H9 (cell line): ENCODE measurements at places on chromosomes 7 and 10.

DNA sequence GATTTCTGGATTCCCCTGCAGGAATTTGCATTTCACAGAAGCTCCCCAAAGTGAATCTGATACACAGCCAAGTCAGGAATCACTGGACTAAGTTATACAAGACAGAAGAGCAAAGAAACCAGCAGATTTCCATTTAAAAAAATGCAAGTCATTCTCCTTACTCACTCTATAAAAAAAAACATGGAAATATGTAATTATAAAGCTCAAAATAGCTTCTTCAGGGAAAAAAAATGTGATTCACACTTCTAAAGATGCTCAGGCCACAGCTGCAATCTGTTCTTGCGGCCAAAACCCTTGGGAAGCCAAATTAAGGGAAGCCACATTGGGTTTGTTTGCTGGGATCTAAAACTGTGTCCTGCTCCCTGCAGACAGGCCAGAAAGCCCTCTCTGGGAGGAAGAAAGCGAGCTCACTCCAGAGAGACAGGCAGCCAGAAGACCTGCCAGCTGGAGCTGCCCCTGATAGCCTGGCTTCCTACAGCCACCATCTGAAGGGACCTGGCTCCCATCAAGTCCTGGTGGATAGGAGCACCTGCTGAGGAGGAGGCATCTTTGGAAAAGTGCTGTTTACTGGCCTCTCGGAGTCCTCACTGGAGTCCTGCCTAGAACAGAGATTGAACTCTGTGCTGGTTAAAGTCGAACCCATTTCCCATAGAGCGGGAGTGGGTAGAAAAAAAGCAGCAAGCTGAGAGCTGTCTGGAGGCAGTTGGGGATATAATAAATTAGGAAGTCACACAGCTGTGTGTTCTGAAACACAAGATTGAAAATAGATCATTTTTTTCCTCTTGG lies 359.2 kb upstream of the AOAH start:
- no peaks in the 10 kb centered on the region for H3K27me3 ChIP-seq
- H3K4me3 ChIP-seq, result no peak overlapping the region
- no peaks in the 10 kb centered on the region for H3K36me3 ChIP-seq

DNA sequence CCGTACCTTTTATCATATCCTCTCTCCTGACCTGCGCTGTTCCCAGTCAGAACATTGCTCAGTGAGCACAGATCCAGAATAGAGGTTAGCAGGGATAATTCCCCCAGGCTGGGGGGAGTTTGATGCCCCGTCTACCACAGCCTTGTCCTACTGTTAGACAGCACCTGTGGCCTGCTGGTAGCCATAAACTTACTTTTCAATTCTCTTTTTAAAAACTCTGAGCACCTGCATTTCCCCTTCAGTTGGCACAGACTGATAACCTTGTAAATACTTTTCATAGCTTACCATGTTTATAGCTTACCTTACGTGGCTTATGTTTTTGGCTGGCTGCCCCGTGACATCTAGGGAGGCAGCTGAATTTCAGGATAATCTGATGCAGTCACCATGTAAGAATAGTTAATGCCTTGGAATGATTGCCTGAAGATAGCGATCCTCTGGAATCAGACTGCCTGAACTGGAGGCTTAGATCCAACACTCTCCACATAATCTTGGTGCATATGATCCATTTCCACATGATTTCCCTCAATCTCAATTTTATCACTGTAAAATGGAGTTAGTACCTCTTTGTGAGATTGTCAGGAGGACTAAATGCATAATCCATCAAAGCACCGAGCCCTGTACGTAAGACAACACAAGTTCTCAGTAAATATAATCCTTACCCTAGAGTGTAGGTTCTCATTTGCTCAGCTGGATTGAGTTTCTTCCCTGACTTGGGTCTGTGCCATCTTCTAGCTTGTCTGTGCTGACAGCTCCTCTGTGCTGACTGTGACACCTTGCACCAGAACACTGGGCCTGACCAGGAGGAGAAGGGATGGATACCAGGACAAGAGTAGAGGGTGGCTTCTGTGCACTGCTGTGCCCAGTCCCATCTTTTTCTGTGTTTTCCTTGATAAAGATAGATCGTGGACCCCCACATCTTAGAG lies 111.7 kb upstream of the GJD4 start:
- H3K27ac ChIP-seq, result no peak overlapping the region
- H3K27me3 ChIP-seq, result no peaks in the 10 kb centered on the region
- peaks cover 6% of the 10 kb centered on the region; the same call in 1 of the 2 replicates for H3K4me1 ChIP-seq
- H3K4me3 ChIP-seq, result no peak overlapping the region
- H3K36me3 ChIP-seq, result no peaks in the 10 kb centered on the region

GRCh38 chr7:124764847-124765400 lies 668 bp downstream of the GPR37 start:
- H3K27me3 ChIP-seq, result peaks cover 5% of the 10 kb centered on the region; the same call in 1 of the 2 replicates
- H3K4me1 ChIP-seq, result no peaks in the 10 kb centered on the region
- H3K36me3 ChIP-seq, result peaks cover 3% of the 10 kb centered on the region; the same call in 1 of the 3 replicates
- peak overlapping the region; percentile 90 for H3K4me3 ChIP-seq
- no peak overlapping the region for H3K27ac ChIP-seq

- no peak overlapping the region for H3K27ac ChIP-seq
- H3K36me3 ChIP-seq, result peaks cover 9% of the 10 kb centered on the region; the same call in 1 of the 2 replicates
- H3K27me3 ChIP-seq, result no peaks in the 10 kb centered on the region
These were observed 137.6 kb downstream of the SKIDA1 start for GRCh38 chr10:21387868-21388267.

- peak; percentile 29 for DNase-seq
- H3K36me3 ChIP-seq, result peaks cover 37% of the 10 kb centered on the region
- no peaks in the 10 kb centered on the region for H3K4me1 ChIP-seq
- H3K27me3 ChIP-seq, result no peaks in the 10 kb centered on the region
These were observed 30.9 kb downstream of the MAD1L1 start for GRCh38 chr7:2201686-2202360.

- H3K36me3 ChIP-seq, result peaks cover 34% of the 10 kb centered on the region
- no peak overlapping the region for H3K27ac ChIP-seq
- peak; percentile 40 for DNase-seq
- H3K4me3 ChIP-seq, result peak overlapping the region; percentile 94
- no peaks in the 10 kb centered on the region for H3K27me3 ChIP-seq
These were observed 757 bp downstream of the EIF3A start for GRCh38 chr10:119079599-119080520.

GRCh38 chr7:44519546-44519945 lies 21.6 kb downstream of the NPC1L1 start:
- H3K4me1 ChIP-seq, result no peaks in the 10 kb centered on the region
- H3K27me3 ChIP-seq, result no peaks in the 10 kb centered on the region
- H3K27ac ChIP-seq, result no peak overlapping the region
- no peak overlapping the region for H3K4me3 ChIP-seq

- H3K4me3 ChIP-seq, result no peak overlapping the region
- no peaks in the 10 kb centered on the region; the same call in 1 of the 2 replicates for H3K4me1 ChIP-seq
- H3K36me3 ChIP-seq, result no peaks in the 10 kb centered on the region
- H3K27ac ChIP-seq, result no peak overlapping the region
These were observed 381.9 kb upstream of the SEMA3C start for GRCh38 chr7:81300753-81301152.

GRCh38 chr7:156590212-156590611 lies 50.4 kb upstream of the RNF32 start:
- no peak overlapping the region for H3K27ac ChIP-seq
- peaks cover 24% of the 10 kb centered on the region for H3K36me3 ChIP-seq
- H3K4me1 ChIP-seq, result no peaks in the 10 kb centered on the region
- H3K27me3 ChIP-seq, result no peaks in the 10 kb centered on the region
- H3K4me3 ChIP-seq, result no peak overlapping the region

DNA sequence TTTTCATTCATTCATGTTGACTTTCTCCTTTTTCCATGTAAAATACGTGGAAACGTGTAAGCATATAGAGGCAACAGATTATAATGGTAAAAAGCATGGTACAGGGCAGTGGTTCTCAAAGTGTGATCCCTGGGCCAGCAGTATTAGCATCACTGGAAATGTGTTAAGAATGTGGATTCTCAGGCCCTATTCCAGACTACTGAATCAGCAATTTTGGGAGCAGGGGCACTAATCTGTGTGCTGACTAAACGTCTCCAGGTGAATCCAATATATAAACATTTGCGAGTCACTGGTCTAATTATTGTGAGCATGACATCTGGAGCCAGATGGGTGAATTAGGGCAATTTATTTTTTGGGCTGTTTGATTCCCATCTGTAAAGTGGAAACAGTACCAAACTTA lies 5.1 kb upstream of the GPR158 start:
- H3K4me3 ChIP-seq, result no peak overlapping the region
- H3K27ac ChIP-seq, result no peak overlapping the region
- DNase-seq, result no peak
- no peaks in the 10 kb centered on the region; the same call in 1 of the 2 replicates for H3K4me1 ChIP-seq
- no peaks in the 10 kb centered on the region; the same call in 1 of the 2 replicates for H3K27me3 ChIP-seq

- H3K36me3 ChIP-seq, result peaks cover 51% of the 10 kb centered on the region
- H3K4me3 ChIP-seq, result no peak overlapping the region
- no peaks in the 10 kb centered on the region for H3K27me3 ChIP-seq
- H3K27ac ChIP-seq, result no peak overlapping the region
- peaks cover 4% of the 10 kb centered on the region; the same call in 1 of the 2 replicates for H3K4me1 ChIP-seq
These were observed 373.3 kb upstream of the GALNT17 start for GRCh38 chr7:70758646-70759045.

DNA sequence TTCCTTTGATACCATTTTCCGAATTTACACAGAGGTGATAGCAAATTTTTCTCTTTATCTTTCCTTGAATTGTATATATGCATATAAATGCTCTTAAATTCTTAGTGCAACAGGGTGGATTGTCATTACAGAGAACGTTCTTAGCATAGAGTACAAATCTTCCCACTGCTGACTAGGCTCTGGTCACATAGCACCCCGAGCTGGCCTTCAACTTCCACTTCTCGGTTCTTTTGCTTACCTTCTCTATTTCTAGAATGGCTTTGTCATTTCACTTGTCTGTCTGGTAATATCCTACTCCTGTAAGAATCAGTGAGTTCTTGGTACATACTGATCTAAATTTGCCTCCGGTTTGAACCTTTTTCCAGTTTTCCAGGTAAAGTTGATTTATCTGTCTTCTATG lies 13.4 kb downstream of the ADIRF start:
- H3K36me3 ChIP-seq, result no peaks in the 10 kb centered on the region
- H3K27me3 ChIP-seq, result no peaks in the 10 kb centered on the region
- H3K4me3 ChIP-seq, result no peak overlapping the region

- no peak overlapping the region for H3K4me3 ChIP-seq
- no peaks in the 10 kb centered on the region for H3K4me1 ChIP-seq
- H3K27me3 ChIP-seq, result no peaks in the 10 kb centered on the region
- no peak overlapping the region for H3K27ac ChIP-seq
- no peaks in the 10 kb centered on the region for H3K36me3 ChIP-seq
These were observed 36.3 kb downstream of the LAMB4 start for GRCh38 chr7:108093851-108094331.

DNA sequence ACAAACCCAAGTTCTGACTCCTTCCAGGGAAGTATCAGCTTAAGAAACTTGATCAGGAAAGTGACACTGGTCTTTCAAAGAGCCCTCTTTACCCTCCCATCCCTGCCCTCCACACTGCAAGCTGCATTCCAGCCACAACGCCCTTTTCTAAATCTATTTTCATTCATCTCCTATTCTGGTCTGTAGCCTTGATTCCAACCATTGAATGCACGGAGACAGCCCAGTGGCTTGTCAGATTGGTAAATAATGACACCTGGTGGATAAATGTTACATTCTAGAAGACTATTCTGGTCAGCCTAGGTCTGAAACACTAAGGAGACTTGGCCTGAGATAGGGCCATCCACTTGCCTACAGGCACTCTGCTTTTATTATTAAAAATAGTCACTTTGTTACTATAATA lies 20.9 kb downstream of the MORN4 start:
- H3K36me3 ChIP-seq, result 0 out of 3 replicates have a peak, but pooled peaks cover 5% of the 10 kb centered on the region
- H3K27ac ChIP-seq, result no peak overlapping the region
- no peak overlapping the region for H3K4me3 ChIP-seq
- no peaks in the 10 kb centered on the region for H3K27me3 ChIP-seq
- no peaks in the 10 kb centered on the region for H3K4me1 ChIP-seq
- peak; percentile 51 for DNase-seq

DNA sequence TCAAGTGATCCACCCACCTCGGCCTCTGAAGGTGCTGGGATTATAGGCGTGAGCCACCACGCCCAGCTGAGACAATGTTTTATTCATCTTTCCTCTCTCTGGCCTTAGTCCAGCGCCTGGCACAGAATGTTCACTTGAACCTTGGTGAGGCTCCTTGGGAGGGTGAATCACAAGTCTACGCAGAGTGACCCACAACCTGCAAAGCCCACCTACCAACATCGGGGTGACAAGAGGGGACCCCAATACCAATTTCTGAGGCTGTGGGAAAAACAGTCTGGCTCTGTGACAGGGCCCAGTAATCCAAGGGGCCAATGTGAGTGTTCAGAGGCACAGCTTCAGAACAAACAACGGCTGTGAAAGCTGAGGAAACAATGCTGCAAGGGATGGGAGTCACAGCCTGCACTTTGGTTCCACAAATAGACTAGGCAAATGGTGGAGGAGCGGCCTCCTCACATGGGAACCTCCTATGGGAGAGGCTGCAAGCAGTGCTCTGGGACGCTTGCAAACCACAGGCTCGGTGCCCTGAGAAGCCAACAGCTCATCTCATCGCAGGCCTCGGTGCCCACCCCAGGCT lies 5.6 kb upstream of the MALSU1 start:
- no peak overlapping the region for H3K4me3 ChIP-seq
- H3K27me3 ChIP-seq, result no peaks in the 10 kb centered on the region
- H3K27ac ChIP-seq, result no peak overlapping the region
- no peak for DNase-seq

DNA sequence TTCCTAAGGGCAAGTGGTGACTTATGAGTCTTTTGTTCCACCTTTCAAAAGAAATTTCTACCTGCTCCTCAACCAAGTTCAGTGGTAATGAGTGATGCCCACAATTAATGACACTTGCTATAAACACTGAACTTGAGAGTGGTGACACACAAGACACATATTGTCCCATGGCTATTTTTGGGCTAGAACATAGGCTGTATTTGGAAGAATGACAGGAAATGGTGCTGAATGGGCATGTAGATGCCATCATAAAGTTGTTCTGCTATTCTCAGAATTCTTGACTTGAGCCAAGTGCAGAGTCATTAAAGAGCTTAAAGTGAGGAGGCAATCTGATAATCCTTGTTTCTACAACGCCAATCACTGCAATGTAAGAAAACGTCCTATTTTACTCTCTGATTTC lies 313.3 kb downstream of the AGMO start:
- H3K4me1 ChIP-seq, result no peaks in the 10 kb centered on the region
- H3K4me3 ChIP-seq, result no peak overlapping the region
- H3K36me3 ChIP-seq, result no peaks in the 10 kb centered on the region
- no peak for DNase-seq
- no peak overlapping the region for H3K27ac ChIP-seq
- no peaks in the 10 kb centered on the region for H3K27me3 ChIP-seq

- H3K27ac ChIP-seq, result no peak overlapping the region
- no peaks in the 10 kb centered on the region for H3K27me3 ChIP-seq
- DNase-seq, result no peak
- H3K4me1 ChIP-seq, result 0 out of 2 replicates have a peak, but pooled peaks cover 3% of the 10 kb centered on the region
These were observed 60.6 kb downstream of the ACADSB start for GRCh38 chr10:123069246-123069986.

GRCh38 chr7:27575613-27576012 lies 87.1 kb downstream of the HIBADH start:
- H3K27me3 ChIP-seq, result no peaks in the 10 kb centered on the region
- H3K4me1 ChIP-seq, result no peaks in the 10 kb centered on the region
- no peak overlapping the region for H3K4me3 ChIP-seq
- H3K27ac ChIP-seq, result no peak overlapping the region
